ENCODE measurements at places on chromosomes 3 and 15. TPM values are rescaled to one million over a fixed set of nuclear protein-coding genes. Genes with fewer than 3 reads are reported as not detected.

MFSD1 gene
- total RNA-seq = 9.7 TPM

DNA sequence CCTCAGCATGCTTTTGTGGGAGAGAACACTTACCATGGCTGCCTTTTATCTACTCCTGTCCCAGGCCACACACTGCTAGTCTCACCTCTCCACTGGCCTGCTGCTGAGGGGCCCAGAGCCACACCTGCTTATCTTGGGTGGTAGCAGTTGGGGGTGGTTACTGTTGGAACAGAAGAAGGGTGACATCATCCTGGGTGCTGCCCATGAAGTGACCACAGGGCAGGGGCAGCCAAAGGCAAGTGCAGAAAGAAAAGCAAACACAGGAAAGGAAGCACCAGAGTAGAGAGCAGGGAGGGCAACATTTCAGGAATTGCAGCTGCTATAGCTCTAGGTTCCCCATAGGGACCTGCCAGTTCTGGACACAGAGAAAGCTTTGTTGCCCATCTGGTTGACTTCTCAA, 345.2 kb downstream of the VPS13C start:
- no peak overlapping the region for H3K4me3 ChIP-seq
- DNase-seq = no peak
- H3K27me3 ChIP-seq = peaks cover 9% of the 10 kb centered on the region
- H3K4me1 ChIP-seq = no peaks in the 10 kb centered on the region

CX3CR1 gene
- total RNA-seq = 0.88 TPM

- no peak overlapping the region for H3K27ac ChIP-seq
- no peaks in the 10 kb centered on the region for H3K4me1 ChIP-seq
- H3K27me3 ChIP-seq = no peaks in the 10 kb centered on the region
- no peak for DNase-seq
- no peaks in the 10 kb centered on the region for H3K36me3 ChIP-seq
Measured at GRCh38 chr3:159604151-159604581, 384.5 kb upstream of the IL12A start.

- DNase-seq = peak; percentile 39
- no peaks in the 10 kb centered on the region for H3K4me1 ChIP-seq
- no peak overlapping the region for H3K27ac ChIP-seq
- no peaks in the 10 kb centered on the region for H3K36me3 ChIP-seq
Measured at GRCh38 chr3:151468284-151468917, 7.5 kb upstream of the IGSF10 start.

GRCh38 chr15:81196576-81197254, at the start of gene IL16:
Gene IL16, plus strand, starts transcription at chr15:81196879. Its CDS starts 28,521 bp downstream, at chr15:81225400.
- no peaks in the 10 kb centered on the region for H3K4me1 ChIP-seq
- H3K27ac ChIP-seq = no peak within 1 kb of the TSS
- H3K27me3 ChIP-seq = peaks cover 3% of the 10 kb centered on the region
- no peak within 1 kb of the TSS for H3K4me3 ChIP-seq
- DNase-seq = no peak

- H3K4me3 ChIP-seq = no peak overlapping the region
Measured at GRCh38 chr15:48683991-48684765, 38.7 kb upstream of the FBN1 start.

CCR9 gene
- 0.20 TPM for total RNA-seq

GRCh38 chr3:27452368-27453090, 31.7 kb downstream of the SLC4A7 start:
- H3K4me1 ChIP-seq = peaks cover 50% of the 10 kb centered on the region
- H3K4me3 ChIP-seq = no peak overlapping the region
- H3K27ac ChIP-seq = no peak overlapping the region

FANCI gene
- total RNA-seq = 180 TPM

GRCh38 chr3:152175528-152175889, 93.2 kb upstream of the MBNL1 start:
- DNase-seq = no peak
- no peaks in the 10 kb centered on the region for H3K27me3 ChIP-seq
- H3K4me3 ChIP-seq = no peak overlapping the region
- no peak overlapping the region for H3K27ac ChIP-seq

DNA sequence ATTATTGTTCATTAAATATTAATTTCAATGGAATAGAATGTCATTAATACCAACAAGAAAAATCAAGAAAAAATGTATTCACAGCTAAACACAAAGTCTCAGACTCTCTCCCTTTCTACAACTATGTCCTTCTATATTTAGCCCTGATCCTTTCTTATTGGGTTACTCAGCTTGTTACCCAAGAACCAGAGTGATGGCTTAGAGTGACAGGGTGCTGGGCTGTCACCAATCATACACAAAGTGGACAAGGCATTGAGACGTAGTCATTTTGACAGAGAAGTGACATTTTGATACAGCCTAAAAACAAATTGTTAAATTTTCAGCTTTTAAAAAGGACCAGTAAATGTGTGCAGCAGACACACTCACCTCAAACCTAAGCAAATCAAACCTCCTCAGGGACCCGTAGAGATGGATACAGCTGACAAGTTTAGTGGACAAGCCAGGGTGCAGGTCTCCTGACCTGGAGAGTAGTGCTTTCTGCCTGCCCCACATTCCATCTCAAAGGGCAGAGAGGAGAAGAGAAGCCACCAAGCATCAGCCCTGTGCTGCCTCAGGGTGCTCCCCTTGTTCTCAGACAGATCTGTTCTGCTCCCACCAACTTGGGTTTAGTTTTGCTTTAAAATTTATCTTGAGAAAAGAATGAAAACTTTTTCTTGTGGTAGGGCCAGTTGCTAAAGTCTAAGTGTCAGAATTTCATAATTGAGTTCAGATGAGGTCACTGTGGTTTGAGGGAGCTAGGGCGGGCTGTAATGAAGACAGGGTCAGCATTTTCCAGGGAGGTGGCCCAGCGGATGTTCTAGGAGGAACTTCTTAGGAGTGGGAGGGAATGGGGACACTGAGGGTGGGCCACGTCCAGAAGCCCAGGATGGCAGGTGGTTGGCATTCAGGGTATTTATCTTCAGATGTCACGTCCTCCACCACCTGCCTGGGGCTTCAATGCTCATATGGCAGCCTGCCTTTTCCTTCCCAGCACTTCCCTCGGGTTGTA, 136.5 kb upstream of the TBL1XR1 start:
- H3K36me3 ChIP-seq = no peaks in the 10 kb centered on the region
- peaks cover 44% of the 10 kb centered on the region for H3K4me1 ChIP-seq
- no peak overlapping the region for H3K27ac ChIP-seq
- no peaks in the 10 kb centered on the region for H3K27me3 ChIP-seq
- DNase-seq = no peak

GRCh38 chr3:45124352-45124751, 21.8 kb downstream of the CDCP1 start:
- DNase-seq = no peak
- H3K27ac ChIP-seq = no peak overlapping the region
- H3K36me3 ChIP-seq = no peaks in the 10 kb centered on the region
- H3K27me3 ChIP-seq = peaks cover 9% of the 10 kb centered on the region

- H3K4me1 ChIP-seq = peaks cover 22% of the 10 kb centered on the region
- DNase-seq = no peak
- H3K27me3 ChIP-seq = no peaks in the 10 kb centered on the region
- no peaks in the 10 kb centered on the region for H3K36me3 ChIP-seq
Measured at GRCh38 chr15:25900431-25900830, 37.3 kb upstream of the ATP10A start.

DNA sequence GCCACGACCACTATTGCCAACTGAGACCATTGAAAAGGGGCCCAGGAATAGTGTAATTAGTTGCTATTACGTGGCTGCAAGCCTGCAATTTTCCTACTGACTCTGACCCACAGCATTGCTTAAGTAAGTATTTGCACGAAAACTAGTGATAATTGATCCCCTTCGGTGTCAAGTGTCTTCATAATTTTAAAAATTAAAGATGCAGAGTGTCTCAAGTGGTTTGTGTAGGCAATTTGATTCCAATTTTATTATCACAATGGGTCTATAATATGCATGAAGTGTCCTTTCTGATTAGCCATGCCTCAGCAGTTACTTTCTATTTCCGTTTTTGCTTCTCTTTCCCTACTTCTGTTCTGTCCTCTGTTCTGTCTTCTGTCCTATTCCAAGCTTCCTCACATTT, 259.2 kb downstream of the C3orf38 start:
- no peak overlapping the region for H3K27ac ChIP-seq
- H3K36me3 ChIP-seq = no peaks in the 10 kb centered on the region
- no peak overlapping the region for H3K4me3 ChIP-seq

DNA sequence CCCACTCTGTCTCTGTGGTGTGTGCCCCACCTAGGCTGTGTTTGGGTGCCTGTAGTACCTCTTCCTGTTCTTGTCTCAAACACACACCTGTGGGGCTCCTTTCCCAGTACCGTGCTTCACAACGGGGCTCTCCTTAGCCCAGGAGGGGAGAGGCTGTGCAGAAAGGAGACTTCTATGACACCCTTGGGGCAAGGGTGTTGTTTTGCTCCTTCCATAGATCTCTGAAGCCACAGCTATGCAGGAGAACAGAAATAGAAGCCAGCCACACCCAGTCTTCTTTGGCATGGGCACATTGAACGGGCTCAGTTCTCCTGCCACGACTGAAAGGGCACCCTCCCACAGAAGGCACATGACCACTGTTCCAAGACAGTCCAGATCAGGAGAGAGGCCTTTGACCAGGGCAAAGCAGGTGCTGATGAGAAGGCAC, 74.3 kb downstream of the LIPC start:
- H3K27me3 ChIP-seq = no peaks in the 10 kb centered on the region
- H3K4me1 ChIP-seq = peaks cover 19% of the 10 kb centered on the region
- DNase-seq = no peak
- no peak overlapping the region for H3K4me3 ChIP-seq
- no peaks in the 10 kb centered on the region for H3K36me3 ChIP-seq

DNA sequence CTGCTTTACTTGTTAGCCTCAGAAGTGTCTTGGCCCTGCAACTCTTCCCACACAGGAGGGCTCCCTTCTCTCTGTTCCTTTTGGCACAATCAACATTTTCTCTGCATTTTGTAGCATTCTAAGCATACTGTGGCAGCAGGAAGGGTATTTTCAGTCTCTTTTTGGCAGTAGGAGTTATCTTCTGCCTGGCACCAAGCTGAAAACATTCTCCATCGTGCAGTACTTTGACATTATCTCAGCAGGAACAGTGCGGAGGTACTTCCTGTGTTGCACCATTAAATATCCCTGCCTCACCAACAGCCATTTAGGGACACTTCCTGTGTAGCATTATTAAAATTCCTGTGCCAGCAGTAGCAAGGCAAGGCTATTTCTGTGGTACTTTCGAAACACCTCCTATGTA, 233.2 kb upstream of the SEMA6D start:
- H3K27me3 ChIP-seq = no peaks in the 10 kb centered on the region
- H3K36me3 ChIP-seq = no peaks in the 10 kb centered on the region
- no peak overlapping the region for H3K4me3 ChIP-seq
- no peaks in the 10 kb centered on the region for H3K4me1 ChIP-seq
- DNase-seq = no peak

ANKUB1 gene
- not detected for total RNA-seq

GRCh38 chr3:72872183-72872582, 15.7 kb upstream of the GXYLT2 start:
- H3K27ac ChIP-seq = no peak overlapping the region
- no peaks in the 10 kb centered on the region for H3K27me3 ChIP-seq
- no peaks in the 10 kb centered on the region for H3K4me1 ChIP-seq
- DNase-seq = no peak

DNA sequence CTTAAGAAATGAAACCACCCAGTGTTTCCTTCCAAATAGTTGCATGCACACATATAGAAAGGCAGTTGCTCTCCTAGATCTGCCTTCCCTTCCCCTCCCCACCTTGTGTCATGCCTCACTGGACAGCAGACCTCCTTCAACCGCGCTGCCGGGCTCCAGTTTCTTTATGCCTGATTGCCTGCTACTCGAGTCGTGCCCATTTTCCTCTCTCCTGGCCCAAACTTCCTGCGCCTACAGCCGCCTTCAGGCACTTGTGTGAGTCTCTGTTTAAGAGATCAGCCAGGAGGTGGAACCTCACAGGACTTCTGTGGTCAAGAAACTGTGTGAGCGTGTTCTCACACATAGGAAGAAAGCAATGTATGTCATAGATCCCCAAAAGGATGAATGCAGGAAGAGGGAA, 8.8 kb upstream of the FAM107A start:
- no peaks in the 10 kb centered on the region for H3K36me3 ChIP-seq
- H3K27ac ChIP-seq = no peak overlapping the region
- H3K27me3 ChIP-seq = peaks cover 39% of the 10 kb centered on the region
- no peak for DNase-seq
- H3K4me1 ChIP-seq = peaks cover 13% of the 10 kb centered on the region
- H3K4me3 ChIP-seq = peak overlapping the region; percentile 73

GRCh38 chr3:89571298-89571697, 463.9 kb downstream of the EPHA3 start:
- H3K27ac ChIP-seq = no peak overlapping the region
- no peaks in the 10 kb centered on the region for H3K36me3 ChIP-seq
- H3K4me3 ChIP-seq = no peak overlapping the region
- no peaks in the 10 kb centered on the region for H3K27me3 ChIP-seq
- no peak for DNase-seq

DNA sequence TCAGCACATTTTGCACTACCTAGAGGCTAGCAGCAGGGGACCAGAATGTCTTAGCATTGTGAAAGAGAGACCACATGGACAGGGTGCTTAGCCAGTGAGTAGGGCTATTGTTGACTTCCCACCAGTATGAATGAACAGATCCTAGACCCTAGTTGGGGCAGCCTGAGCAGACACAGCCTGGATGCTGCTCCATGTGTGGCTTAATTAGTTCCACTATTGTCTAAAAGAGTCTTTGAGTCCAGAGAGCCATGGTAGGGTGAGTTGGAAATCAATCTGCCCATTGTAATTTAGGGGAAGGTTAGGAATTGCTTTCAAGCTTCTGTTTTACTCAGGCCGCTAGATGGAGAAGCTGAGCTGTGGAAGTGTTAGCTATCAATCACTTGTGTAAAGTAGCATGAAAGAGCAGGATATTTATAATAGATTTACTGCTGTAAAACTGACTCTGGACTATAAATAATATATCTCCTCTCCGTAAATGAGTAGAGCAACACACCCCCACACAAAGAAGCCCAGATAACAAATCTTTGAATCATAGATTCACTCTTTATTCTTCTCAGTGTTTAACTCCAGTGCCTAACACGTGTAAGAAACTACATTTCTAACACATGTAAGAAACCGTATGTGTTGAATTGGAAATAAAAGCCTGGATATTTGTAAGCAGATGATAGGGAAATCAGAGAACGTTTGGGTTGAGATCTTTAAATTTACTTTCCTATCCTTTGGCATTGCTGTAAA, 4.1 kb upstream of the GCSAM start:
- peak overlapping the region; percentile 44 for H3K27ac ChIP-seq
- no peaks in the 10 kb centered on the region for H3K27me3 ChIP-seq
- no peaks in the 10 kb centered on the region for H3K36me3 ChIP-seq
- H3K4me3 ChIP-seq = no peak overlapping the region
- peaks cover 57% of the 10 kb centered on the region for H3K4me1 ChIP-seq

All from activated CD8-positive, alpha-beta T cell treated with anti-CD3 and anti-CD28 coated beads for 36 hours (primary cell).